RWPE1 (cell line): ENCODE measurements at places on chromosomes 4 and X.

- no peak for DNase-seq
These were observed 65.0 kb upstream of the FMR1 start for GRCh38 chrX:147846676-147847075.

GRCh38 chr4:48336146-48336870 lies 5.0 kb upstream of the SLAIN2 start:
- no peak for DNase-seq

DNA sequence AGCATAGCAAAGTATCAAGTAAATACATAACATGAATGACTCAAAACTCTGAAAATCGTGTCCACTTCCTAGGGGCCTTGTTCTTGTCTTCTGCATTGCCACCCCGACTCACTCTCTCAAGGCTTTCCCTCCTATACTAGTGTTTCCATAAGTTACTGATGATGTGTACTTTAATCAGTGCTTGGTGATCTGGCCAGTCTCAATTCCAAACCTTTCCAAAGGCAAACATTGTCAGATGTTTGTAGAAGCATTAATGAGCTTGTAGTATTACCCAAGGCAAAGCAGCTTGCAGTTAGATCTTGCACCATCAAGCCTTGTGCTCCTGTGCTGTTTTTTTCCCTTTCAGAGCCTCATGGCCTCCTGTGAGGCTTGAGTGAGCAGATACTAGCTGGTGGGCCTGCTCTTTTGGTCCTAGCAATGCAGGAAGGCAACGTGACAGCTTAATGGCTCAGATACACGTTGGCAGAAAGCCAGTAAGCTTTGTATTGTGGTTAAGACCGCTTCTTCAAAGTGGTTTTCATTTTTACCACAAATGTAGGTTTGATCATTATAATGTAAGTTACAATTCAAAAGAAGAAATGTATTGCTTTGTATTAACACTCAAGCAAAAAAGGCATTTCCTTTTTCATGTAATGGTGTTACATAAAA lies 51.8 kb downstream of the RBPJ start:
- no peak for DNase-seq

DNA sequence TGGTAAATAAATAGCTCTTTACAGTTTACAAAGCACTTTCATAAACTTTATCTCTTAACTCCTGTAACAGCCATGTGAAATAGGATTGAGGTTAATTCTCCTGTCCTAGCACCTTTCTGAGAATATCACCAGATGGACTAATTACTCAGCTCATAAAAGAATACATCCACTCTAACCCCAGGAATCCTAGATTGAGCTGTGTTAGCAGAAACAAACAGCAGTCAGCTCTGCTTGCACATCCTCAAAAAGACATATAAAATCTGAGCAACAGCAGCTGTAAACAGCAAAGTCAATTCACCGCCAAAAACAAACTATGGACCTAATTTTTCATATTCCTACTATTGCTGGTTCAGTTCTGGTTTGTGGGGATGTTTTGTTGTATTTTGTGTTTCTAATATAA lies 182.8 kb downstream of the QDPR start:
- DNase-seq = no peak

DNA sequence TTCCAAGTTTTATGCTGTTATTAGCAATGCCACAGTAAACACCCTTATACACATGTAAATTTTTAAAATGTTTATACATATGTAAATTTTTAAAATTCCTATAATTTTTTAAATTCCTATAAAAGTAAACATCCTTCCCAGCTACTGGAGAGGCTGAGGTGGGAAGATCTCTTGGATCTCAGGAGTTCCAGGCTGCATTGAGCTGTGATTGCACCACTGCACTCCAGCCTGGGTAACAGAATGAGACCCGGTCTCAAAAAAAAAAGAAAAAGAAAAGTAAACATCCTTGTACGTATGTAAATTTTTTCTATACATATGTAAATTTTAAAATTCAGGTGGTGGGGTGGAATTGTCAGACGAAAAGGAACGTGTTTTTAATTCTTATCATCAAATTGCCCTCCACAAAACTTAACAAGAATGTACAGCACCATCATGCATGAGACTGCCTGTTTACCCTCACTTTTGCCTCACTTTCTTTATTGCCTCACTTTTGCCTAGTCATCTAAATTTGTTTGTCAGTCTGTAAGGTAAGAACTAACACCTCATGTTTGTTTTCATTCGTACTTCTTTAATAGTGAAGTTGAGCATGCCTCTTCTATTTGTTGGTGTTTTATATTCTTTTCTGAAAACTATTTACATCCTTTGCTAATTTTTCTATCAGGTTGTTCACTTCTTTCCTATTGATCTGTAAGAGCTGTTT lies 8.0 kb downstream of the SLC7A3 start:
- DNase-seq = no peak

GRCh38 chr4:53195815-53196661 lies 169.8 kb downstream of the SCFD2 start:
- no peak for DNase-seq

DNA sequence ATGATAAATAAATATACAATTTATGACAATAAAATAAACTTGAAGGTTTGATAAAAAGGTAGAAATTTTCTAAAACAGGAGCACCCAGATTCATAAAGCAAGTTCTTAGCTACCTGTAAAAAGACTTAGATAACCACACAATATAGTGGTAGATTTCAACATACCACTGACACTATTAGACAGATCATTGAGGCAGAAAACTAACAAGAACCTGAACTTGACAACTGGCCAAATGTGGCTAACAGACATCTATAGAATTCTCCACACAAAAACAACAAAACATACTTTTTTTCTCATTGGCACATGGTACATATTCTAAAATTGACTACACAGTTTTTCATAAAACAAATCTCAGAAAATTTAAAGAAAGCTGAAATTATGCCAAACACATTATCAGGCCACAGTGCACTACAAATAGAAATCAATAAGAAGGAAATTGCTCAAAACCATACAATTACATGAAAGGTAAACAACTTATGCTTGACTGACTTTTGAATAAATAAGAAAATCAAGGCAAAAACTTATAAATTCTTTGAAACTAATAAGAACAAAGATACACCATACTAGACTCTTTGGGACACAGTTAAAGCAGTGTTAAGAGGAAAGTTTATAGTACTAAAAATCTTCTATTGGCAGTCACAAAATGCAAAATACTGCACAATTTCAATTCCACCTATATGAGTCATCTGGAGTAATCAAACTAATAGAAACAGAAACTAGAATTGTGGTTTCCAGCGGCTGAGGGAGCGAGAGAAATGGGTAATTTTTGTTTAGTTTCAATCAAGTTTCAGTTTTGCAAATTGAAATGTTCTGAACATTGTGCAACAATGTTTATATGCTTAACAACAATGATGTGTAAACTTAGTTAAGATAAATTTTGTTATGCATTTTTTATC lies 925.6 kb downstream of the SH3BGRL start:
- no peak for DNase-seq

DNA sequence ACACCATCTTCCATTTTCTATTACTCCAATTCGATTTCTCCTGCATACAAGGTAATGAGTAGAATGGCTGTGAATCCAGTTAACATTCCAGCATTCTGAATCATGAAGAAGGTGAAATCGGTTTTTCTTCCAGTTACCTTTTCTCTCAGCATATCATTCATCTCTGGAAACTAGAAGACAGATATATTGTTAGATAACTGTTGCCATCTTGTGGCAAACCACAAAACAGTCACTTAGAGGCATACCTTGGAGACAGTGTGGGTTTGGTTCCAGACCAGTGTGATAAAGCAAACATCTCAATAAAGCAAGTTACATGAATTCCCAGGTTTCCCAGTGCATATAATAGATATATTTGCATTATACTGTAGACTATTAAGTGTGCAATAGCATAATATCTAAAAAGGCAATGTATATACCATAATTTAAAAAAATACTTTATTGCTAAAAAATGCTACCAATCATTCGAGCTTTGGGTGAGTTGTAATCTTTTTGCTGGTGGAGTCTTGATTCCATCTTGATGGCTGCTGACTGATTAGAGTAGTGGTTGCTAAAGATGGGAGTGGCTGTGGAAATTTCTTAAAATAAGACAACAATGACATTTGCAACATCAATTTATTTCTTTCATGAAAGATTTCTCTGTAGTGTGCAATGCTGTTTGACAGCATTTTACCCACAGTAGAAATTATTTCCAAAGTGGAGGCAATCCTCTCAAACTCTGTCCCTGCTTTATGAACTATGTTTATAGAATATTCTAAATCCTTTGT lies 82.1 kb downstream of the SLC39A8 start:
- peak; percentile 62 for DNase-seq

DNA sequence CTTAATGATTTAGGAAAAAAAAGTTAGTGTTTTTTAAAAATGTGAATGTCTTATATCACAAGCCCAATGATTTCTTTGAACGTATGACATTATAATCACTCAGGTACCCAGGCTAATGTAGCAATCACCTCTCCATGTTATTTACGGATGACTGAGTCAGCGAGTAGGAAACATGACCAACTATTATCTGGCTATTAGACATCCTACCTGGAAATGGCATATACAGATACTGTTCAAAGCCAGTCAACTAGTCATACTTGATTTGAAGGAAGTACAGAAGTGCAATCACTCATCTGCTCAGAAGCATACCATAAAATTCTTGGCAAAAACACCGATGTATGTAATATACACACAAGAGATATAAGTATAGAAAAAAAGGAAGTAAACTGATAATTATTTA lies 732.5 kb downstream of the ARAP2 start:
- peak; percentile 32 for DNase-seq

- peak; percentile 71 for DNase-seq
These were observed 509.6 kb upstream of the DIPK2B start for GRCh38 chrX:45710081-45710801.

- peak; percentile 20 for DNase-seq
These were observed 213.1 kb upstream of the MID1 start for GRCh38 chrX:10833299-10834169.

GRCh38 chr4:128854433-128854832 lies 44.9 kb downstream of the JADE1 start:
- no peak for DNase-seq

DNA sequence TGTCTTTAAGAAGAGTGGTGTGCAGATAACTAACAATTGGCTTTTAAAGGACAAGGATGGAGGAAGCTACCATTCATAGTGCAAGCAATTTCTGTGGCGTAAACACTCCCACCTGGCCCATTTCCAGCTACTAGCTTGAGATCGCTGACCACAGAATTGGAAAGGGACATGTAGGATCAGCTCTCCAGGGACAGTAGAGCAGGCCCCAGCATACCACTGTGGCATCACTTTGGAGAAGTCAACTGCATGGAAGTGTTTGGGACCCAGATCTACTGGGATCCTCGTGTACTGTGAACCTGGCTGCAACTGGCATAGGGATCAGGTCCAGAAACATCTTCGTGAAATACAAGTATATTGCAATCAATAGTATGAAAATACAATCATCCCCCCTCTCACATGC lies 515.0 kb downstream of the INPP4B start:
- DNase-seq = no peak

DNA sequence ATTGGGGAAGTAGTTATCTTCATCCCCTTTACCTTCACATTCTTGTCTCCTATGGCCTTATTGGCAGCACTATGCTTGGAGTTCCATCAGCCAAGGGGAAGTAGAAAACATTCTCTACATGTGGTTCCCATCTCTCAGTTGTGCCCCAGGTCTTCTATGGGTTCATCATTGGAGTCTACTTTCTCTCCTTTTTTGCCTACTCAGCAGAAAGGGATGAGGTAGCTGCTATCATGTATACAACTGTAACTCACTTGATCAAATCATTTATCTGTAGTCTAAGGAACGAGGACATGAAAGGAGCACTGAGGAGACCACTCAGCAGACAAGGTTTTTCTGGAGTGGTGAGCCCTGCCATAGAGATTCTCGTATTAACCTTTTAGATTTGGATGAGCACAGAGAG lies 119.0 kb upstream of the OR13H1 start:
- no peak for DNase-seq

GRCh38 chr4:15078682-15079642 lies 76.7 kb downstream of the CPEB2 start:
- no peak for DNase-seq

- no peak for DNase-seq
These were observed 443.6 kb upstream of the PITX2 start for GRCh38 chr4:111066447-111066846.

DNA sequence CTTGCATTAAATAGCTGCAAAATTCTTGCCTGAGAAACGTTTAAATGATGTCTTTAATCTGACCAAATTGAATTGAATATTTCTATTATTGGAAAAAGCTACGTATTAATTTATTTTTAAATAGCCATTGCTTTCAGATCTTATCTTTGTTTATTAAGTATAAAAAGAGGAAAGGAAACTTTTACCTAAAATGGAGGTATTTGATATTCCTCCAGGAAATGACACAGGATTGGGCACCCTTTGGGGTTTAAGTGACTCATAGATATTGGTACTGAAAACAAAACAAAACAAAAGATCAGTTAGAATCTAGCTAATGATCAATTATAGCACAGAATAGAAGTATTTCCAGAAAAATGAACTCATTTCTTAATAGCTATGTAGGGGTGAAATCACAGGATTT lies 34.1 kb downstream of the PLS3 start:
- DNase-seq = no peak

- no peak for DNase-seq
These were observed 59.8 kb downstream of the PTCHD1 start for GRCh38 chrX:23394421-23394820.

GRCh38 chrX:1052021-1052420 lies 160.4 kb downstream of the CRLF2 start:
- no peak for DNase-seq

DNA sequence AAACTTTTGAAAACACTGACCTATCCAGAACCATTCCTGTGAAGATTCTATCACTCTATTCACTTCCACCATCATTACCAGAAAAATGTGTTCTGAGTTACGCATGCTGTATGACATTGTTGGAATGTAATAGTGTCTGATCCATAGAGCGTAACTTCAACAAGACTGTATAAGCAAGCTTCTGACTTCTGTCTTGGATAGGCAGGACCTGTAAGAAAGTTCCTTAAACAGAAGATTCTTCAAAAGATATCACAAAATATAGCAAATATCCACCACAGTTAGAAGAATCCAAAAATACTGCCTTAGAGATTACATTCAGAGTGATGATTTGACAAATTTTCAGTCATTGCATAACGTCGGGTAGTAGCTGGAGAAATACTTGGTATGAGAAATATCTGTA lies 14.0 kb upstream of the SPOCK3 start:
- DNase-seq = no peak

GRCh38 chr4:109125084-109125483 lies 177.4 kb downstream of the COL25A1 start:
- DNase-seq = no peak

- no peak for DNase-seq
These were observed 146.8 kb upstream of the NALF2 start for GRCh38 chrX:69357317-69357716.

DNA sequence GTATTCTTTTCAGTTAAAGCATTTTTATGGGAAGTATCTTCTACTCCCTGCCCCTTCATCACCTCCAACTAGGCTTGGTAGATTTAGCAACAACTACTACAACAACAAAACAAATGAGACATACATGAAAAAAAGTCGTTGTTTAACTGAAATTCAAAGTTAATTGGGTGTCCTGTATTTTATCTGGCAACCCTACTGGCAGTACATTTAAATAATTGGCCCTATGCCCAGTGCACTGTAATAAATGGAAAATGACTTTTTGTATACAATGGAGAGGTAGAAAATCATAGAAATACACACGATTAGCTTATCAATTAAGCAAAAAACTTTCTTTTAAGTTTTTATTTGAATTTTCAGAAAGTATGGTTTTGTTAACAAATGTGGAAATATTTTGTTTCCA lies 21.4 kb upstream of the CLGN start:
- DNase-seq = no peak
